ENCODE measurements at places on chromosomes 4 and X.

DNA sequence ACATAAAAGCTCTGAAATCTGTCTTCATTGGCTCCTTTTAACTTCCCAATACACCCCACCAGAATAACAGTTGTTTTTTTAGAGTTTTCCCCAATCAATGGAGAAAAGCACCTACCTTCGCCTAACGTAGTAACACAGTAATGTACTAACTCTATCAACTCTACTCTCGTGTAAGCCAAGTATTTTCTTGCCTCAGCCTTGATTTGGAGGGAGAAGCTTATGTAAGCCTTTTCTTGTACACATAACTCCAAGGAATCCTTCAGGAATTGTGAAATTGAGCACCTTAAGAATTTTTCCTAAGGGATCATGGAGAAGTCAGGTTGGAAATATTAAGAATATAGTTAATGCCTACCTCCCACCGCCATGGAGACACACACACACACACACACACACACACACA, 181.2 kb downstream of the RAPGEF2 start:
- no peak for DNase-seq

DNA sequence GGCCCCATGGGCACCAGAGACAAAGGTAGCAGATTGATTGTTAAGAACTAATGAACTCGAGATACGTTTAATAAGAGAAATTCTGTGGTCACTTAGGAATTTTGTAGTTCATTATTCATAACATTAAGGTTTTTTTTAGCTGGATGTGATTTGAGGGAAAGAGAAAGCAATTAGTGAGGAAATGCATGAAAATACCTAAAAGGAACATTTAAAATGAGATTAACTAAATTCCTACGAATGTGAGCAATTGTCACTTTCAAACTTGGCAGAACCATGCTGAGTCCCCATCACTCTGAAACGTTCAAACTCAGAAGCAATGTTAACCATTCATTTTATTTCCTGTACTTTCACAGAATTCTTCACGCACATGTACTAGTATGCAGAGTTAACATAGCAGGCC, 5.9 kb downstream of the PRMT9 start:
- DNase-seq, result no peak

- peak; percentile 12 for DNase-seq
Measured at GRCh38 chr4:7192252-7193029, at the start of gene SORCS2. Gene SORCS2 (plus strand): TSS chr4:7192538.

DNA sequence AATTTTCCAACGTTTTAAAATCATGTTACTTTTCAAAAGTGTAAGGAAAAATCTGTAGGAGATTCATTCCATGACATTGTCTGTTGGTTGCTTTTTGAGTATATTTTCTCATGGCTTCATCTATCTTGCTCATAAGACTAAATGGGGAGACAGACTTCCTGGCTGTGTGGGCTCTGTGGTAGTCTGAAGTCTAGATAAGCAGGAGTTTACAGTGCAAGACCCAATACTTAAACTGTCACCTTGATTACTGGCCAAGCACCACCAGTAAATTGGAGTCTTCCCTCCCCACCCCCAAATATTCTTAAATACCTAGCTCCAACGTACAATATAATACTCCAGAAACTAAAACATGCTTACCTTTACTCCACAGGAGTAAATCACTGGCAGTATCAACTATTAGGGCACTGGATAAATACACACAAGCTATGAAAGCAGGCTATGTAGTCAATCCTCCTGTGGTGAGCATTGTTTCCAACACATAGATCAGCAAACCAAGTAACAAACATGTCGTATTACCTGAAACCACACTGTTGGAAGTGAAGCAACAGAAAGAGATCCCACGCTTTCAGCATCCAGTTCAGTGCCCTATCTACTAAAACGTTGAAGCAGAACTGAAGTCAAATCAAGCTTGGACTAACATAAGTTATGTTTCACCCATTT, 6.2 kb downstream of the HNRNPD start:
- no peak for DNase-seq

DNA sequence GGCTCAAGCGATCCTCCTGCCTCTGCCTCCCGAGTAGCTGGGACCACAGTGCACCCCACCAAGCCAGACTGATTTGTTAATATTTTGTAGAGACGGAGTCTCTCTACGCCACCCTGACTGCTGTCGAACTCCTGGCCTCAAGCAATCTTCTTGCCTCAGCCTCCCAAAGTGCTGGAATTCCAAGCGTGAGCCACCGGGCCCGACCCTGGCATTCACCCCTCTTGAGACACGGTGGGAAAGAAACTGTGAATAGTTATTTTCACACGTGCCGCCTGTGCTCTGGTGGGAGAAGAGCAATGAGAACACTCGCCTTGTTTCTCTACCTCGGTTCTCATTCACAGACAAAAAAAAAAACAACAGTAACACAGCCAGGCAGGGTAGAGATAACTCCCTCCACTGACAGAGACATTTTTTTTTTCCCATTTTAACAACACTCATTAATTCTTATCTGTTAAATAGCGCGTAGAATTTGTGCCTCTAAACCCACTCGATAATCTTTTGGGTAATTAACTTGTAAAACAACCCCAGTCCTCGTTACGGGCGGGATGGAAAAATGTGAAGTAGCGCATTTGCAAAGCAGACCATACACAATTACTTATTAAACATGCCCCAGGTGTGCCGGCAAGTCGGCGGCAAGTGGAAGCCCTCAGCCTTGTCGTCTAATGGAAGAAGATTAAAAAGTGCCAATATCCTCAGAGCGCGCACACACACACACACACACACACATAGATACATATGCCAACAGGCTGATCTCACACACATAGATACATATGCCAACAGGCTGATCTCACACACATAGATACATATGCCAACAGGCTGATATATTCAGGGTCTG, 103.3 kb downstream of the DHRSX start:
- DNase-seq, result no peak

DNA sequence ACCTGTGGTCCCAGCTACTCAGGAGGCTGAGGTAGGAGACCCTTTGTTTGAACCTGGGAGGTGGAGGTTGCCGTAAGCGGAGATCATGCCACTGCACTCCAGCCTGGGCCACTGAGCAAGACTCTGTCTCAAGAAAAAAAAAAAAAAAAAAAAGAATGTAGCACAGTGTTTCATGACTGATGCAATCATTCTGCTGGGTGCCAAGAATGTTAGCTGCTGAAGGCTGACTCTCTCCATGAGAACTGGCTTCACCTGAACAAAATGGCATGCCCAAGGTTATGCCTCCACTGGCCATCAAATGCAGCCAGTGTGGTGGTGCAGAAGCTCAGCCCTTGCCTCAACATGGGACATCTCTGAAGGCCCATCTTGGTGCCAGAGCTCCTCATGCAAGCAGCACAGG, 412.1 kb downstream of the ADAM29 start:
- no peak for DNase-seq

GRCh38 chrX:79330022-79330421, 37.1 kb downstream of the ITM2A start:
- DNase-seq, result no peak

- no peak for DNase-seq
Measured at GRCh38 chr4:88320780-88321373, 36.5 kb upstream of the PPM1K start.

DNA sequence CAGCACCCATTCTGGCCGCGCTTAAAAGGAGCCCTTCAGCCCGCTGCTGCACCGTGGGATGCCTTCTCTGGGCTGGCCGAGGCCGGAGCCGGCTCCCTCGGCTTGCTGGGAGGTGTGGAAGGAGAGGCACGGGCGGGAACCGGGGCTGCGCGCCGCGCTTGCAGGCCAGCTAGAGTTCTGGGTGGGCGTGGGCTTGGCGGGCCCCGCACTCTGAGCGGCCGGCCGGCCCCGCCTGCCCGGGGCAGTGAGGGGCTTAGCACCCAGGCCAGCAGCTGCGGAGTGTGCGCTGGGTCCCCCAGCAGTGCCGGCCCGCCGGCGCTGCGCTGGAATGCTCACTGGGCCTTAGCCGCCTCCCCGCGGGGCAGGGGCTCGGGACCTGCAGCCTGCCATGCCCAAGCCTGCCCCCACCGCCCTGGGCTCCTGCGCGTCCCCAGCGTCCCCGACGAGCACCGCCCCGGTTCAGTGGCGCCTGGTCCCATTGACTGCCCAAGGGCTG, 111.3 kb downstream of the PCDH18 start:
- DNase-seq, result no peak

DNA sequence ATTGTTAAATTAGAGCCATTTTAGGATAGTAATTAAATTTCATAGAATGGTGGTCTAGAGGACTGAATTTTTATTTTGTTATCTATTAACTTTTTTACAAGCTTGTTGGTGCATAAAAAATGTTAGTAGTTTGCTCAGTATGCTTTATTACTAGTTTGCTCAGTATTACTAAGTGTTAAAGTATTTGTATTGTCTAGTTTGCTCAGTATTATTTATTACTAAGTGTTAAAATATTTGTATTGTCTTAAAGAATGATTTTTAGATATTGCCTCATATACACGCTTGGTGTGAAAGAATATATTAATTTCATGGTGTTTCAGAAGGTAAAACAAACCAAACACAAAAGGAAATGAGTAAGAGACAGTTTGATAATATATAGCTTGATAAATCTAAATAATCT, 268.4 kb upstream of the MAGEB18 start:
- no peak for DNase-seq

GRCh38 chr4:41069838-41070237, 144.5 kb downstream of the APBB2 start:
- no peak for DNase-seq

All from activated naive CD4-positive, alpha-beta T cell (primary cell).